Activated CD4-positive, alpha-beta T cell treated with anti-CD3 and anti-CD28 coated beads, Interleukin-2, amount 50 U/mL, for 24 hours (primary cell): ENCODE measurements at places on chromosomes 2 and 18.

DNA sequence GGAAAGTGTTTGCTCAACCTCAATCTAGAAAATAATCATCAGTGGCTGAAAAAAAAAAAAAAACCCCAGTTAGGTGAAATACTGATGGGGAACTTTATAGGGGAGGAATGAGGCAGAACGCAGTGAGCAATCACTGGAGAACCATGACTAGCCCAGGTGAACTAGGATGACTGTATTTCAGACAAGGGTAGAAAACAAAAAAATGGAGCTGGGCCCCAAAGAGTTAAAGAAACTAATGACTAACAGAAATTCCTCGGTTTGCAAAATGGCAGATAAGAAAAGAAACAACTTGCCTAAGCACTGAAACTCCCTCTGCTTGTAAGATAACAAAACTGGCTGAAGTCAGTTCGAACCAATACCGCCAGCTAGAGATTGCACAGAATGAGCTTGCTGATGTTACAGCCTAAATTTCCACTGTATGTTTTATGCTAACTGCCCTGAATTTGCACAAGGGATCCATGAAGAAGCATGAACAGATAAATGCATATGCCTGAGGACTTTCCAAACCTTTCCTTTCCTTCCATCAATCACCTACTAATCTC is 245.9 kb downstream of the METTL4 start:
- DNase-seq: no peak

GRCh38 chr2:230742781-230743180 is 30.1 kb downstream of the CAB39 start:
- DNase-seq: no peak

DNA sequence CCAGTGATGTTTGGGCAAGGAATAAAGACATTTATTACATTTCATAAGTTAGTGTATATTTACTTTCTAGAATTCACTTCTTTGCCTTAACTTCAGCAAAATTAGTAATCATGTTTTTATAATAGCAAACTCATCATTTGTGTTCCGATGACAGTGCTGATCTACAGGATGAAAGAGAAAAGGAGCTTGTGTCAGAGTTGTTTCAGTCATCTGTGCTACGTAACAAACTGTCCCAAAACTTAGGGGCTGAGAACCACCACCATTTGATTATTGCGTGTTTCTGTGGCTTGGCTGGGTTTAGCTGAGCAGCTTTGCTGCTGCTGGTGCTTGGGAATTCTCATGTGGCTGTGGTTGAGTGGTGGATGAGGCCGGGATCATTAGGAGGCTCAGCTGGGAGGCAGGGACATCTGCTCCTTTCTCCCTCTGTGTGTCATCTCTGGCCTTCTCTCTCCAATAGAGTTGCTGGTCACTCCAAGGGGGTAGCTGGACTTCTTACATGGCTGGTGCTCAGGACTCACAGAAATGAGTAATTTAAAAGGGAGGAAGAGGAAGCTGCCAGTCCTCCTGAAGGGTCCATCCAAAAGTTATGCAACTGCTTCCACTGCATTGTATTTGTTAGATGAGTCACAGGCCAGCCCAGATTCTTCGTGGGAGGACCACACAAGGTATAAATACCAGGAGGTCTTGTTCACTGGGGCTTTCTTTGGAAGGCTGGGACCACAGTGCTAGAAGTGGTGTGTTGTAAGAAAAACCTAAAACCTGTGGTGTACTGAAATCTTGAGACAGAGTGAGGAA is 43.4 kb upstream of the HAAO start:
- no peak for DNase-seq

DNA sequence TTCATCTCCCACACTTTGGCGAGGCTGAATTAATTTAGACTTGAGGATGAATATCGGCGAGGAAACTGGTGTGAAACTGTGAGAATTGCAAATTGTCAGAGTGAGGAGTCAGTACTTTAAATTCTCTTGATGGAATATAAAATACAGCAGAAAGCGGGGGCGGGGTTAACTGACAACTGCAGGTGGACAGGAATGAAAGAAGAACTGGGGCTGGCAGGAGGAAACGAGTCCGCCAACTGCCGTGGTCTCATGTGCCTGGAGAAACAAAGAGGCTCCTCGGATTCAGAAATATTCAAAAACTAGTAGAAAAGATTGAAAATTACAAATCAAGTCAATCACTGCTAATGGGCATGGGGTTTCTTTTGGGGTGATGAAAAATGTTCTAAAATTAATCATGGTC is 44.3 kb downstream of the MOGAT1 start:
- DNase-seq: no peak

DNA sequence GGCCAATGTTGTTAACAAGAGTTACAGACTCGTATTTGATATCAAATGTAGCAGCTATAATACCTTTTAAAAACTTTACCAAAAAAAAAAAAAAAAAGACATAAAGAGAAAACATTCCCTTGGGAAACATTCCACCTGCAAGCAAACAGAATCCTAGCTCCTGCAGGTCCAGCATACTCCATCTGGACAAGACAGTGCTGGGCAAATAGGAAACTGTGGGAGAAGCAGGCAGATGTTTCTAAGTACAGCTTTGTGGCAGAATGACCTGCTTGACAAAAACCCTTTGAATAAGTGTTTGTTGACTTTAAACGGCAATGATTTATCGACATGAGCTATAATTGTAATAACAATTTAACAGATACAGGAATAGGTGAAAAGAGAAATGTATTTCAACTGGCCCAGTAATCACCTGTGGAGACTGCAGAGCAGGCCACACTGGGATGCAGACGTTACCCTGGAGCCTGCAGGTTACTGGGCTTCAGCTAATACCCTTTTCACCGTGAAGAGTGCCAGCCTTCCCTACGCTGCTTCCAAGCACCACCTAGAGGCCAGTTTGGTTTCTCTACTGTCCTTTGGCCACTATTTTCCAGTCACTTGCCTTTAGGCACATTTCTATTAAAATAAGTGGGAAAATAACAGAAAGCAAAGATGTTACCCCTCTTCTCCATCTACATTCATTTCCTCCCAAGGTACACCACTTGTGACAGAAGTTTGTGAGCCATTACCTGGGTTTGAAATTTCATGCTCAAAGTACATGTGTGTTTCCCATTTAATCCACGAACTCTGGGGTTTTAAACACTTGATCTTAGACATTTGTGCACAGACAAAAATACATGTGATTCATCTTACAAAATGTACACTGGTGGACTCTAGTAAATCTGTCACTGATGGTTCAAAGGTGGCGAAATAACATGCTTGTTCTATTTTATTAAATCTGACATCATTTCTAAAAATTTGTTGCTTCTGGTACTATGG is 96.9 kb upstream of the ZNF397 start:
- no peak for DNase-seq

GRCh38 chr2:50863856-50864255 is 168.1 kb downstream of the NRXN1 start:
- DNase-seq: no peak

GRCh38 chr2:85255456-85255812 is 72.4 kb downstream of the TGOLN2 start:
- DNase-seq: no peak
